ENCODE measurements at places on chromosomes 16 and 17.

GRCh38 chr16:31333686-31334649 is 21.0 kb upstream of the ITGAX start:
- peak; percentile 26 for DNase-seq

DNA sequence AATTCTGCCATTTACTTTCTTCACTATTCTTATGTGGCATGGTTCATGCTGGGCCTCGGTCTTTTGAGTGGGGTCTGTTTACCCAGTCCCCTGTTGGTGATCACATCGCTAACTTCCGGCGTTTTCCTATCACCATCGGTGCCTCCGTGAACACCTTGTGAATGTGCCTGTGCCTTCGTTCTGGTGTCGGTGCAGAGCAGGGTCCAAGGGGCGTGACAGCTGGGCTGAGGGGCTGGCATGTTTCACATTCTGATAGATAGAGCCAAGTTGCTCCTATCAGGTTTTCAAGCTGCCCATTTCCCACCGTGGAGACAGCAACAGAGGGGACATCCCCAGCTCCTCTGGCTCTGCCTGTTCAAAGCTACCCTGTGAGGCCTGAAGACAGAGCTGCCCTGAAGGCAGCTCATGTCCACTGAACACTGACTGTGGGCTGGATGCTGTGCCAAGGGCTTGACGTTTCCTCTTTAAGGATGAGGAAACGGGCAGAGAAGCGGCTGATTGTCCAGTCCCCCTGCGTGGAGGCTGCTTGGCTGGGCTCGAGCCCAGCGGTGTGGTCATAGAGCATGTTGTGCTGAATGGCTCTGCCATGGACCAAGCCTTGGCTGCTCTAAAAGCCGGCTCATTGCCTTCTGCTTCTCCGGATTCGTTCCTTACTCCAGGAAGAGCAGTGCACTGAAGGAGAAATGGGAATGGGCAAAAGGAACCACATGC is 17.0 kb downstream of the DHODH start:
- DNase-seq: no peak

- peak; percentile 88 for DNase-seq
Observed at GRCh38 chr16:50121721-50122445, 31.2 kb upstream of the TENT4B start.

DNA sequence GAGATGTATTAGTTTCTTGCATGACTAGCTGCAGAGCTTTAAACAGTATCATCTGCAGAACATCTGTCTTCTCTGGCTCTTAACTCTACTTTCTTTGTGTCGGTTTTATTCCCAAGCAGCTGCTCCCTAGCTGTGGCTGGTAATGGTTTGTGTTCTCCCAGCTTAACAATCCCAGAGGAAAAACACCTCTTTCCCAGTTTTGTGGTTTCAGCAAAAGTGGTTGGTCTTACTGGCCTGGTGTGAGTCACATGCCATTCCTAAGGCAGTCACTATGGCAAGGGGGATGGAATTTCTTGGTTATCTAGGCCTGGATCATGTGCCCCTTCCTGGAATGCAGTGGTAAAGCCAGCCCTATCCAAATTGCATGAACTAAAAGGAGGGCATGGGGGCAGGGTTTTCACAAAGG is 27.5 kb downstream of the OMG start:
- DNase-seq: no peak

DNA sequence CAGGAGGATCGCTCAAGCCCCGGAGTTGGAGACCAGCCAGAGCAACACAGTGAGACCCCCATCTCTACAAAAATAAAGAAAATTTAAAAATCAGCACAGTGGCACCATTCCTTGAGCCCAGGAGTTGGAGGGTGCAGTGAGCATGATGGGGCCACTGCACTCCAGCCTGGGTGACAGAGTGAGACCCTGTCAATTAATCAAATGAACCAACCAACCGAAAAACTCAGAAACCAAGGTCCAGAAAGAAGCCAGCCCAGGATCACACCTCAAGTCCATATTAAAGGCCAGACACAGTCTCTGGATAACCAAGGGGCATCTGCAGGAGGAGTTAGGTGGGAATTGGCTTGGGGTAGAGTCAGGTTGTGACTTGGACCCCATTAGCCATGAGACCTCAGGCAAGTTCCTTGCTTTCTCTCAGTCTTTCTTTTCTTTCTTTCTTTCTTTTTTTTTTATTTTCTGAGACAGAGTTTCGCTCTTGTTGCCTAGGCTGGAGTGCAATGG is 2.4 kb downstream of the HSD17B1 start:
- no peak for DNase-seq

DNA sequence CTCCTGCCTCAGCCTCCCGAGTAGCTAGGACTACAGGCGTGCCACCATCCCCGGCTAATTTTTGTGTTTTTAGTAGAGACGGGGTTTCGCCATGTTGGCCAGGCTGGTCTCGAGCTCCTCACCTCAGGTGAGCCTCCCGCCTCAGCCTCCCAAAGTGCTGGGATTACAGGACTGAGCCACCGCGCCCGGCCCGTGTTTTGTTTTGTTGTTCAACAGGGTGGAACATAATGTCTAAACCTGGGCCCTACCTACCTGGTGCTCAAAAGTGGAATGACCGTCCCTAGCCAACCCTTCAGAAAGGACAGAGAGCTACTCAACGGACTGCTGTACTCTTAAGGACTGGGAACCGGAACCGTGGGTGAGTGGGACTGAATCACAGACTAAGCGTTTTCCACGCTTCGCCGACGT is 772 bp upstream of the KIF22 start:
- no peak for DNase-seq

DNA sequence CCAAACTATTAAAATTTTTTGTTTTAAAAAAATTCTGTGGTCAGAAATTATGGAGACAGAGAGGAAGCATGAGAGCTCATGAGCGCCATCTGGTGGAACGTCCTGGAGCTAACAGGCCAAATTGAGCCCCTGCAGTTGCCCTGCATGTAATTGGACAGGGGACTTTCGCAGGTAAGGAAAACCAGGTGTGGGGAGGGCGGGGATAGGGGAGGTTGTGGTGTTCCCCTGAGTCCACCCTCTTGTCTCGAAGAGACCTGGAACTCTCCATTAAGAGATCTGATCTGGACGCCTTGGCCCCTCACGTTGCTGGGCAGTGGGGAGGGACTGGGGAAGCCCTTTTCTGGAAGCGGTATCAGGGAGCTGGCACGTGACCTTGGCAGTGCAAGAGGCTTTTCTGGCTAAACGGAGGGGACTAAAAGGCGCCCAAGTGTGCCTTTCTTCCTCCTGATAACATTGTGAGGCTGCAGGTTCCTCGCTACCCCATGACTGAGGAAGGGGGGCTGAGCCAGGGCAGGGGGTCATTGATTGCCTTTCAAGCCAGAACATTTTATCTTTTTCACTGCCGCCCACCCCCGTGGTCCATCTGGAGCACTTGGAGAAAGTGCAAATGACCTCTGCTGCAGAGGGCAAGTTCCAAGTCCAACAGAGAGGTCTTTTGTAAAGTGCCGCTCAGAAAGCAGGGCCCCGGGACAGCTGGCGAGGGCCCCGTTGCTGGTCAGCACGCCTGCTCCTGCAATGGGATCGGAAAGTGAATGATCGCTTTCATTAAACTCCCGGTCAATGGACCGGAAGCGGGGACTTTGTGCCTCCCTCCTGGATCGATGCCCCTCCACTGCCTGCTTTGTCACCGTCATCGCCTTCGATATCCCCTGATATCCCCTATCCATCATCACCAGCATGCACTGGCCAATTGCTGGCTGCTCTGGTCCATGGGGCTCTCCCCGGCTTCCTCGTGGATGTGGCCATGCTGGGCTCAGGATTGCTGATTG is 18.4 kb downstream of the PDILT start:
- DNase-seq: peak; percentile 59

DNA sequence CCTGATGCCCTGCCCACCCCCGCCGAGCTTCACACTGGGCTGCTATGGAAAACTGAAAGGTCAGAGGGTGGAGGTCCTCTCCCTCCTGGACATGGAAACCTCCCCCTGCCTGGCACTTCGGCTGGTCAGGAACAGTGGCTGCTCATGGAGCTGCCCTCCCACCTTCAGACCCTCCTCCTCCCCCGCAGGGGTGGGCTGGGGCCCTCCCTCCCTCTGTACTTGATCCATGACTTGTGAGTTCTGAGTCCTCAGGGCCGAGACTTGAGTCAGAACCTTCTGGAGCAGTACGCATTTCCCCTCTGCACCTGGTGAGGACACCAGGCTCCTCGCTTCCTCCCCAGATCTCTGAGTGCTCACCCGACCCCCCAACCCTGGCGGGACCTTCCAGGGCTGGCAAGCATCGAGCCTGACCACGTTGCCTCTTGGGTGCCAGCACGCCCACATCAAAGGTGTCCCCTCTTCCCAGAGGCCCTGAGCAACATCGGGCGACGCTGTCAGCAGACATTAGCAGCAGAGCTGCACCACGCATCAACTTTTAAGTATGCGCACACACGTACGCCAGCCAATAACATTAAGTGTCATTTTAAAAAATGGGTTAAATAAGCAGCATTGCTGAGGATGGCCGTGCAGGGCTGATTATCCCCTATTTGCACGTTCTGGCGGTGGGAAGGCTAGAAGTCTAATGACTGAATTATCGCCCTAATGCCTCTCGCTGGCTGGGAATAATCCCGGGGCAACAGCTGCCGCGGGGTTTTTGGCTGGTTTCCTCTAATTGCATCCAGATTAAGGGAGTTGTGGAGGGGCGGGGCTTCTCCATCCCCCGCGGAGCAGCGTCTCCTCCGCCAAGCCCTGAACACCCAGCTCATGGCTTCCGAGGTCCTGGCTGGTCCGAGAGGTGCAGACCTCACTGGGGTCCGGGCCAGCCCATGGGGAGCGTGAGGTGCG is 98.0 kb downstream of the TBC1D16 start:
- no peak for DNase-seq

- no peak for DNase-seq
Observed at GRCh38 chr17:39870776-39871175, 2.8 kb downstream of the ZPBP2 start.

GRCh38 chr16:83714286-83714685 is 93.5 kb upstream of the HSBP1 start:
- DNase-seq: no peak

- no peak for DNase-seq
Observed at GRCh38 chr17:73393381-73393780, 81.6 kb upstream of the CDC42EP4 start.

- DNase-seq: peak; percentile 5
Observed at GRCh38 chr17:68600067-68600930, 868 bp downstream of the FAM20A start.

- no peak for DNase-seq
Observed at GRCh38 chr16:17316005-17316404, 154.8 kb downstream of the XYLT1 start.

Measured in activated CD4-positive, alpha-beta T cell treated with anti-CD3 and anti-CD28 coated beads, Interleukin-2, Interleukin-6, amounts not matched to agents 100 ng/mL and 50 ng/mL, durations not matched to agents 16 hours and 8 hours (primary cell).